ENCODE measurements at places on chromosomes 4 and X.

DNA sequence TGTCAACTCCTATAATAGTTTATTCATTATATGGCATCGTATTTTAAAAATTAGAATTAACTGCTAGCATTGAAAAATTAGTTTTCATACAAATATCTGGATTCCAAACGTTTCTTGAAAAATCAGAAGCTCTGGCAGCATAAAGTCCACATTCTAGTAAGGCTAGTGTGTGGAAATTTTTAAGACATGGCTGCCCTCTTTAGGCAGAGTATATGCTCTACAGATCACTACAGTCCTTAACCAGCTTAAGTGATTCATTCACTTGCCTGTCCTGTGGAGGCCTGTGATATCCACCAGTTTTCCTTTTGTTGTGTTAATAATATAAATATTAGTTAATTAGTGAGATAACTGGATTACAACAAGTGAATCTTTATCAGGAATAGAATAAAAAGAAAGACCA lies 287.2 kb downstream of the OPHN1 start:
- no peak for DNase-seq

DNA sequence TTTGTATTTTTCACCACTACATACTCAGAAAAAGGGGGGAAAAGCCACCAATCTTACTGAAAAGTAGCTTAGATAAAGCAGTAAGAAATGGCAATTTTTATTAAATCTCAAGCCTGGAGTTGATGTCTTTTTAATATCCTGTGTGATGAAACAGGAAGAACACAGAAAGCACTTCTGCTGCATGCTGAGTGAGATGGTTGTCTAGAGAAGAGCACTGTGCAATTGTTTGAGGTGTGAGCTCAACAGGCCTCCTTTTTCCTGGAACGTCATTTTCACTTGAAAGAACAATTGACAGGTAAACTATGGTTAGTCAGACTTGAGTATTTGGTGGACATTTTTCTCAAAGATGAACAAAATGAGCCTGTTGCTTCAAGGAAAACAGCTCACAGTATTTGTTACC lies 73.9 kb downstream of the RTL5 start:
- no peak for DNase-seq

DNA sequence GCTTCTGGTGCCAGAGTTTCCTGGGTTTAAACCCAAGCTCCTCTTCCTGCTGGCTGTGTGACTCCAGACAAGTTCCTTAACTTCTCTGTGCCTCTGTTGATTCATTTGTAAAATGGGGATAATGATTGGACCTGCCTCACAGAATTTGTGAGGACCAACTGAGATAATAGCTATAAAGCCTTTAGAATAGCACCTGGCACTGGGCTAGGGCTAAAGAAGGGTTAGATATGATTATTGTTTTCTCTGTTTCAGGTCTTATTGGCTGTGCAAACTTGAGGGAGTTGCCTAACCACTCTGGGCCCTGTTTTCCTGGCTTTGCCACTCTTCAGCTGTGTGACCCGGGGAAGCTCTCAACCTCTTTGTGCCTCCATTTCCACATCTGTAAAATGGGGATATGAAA lies 37.8 kb downstream of the LGI2 start:
- DNase-seq, result no peak

DNA sequence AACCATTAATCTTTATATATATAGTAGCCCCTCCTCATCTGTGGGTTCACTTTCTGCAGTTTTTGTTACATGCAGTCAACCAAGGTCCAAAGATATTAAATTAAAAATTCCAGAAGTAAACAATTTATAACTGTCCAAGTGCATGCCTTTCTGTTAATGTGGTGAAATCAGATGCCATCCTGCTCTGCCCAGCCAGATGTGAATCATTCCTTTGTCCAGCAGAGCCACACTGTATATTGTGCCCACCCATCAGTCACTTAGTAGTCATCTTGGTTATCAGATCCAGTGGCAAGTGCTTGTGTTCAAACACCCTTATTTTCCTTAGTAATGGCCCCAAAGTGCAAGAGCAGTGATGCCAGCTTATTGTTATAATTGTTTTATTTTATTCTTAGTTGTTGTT lies 17.2 kb upstream of the PRDM5 start:
- DNase-seq, result no peak

All from GM13977 (cell line).